ENCODE measurements at places on chromosomes 7 and 10.

- no peak for DNase-seq
These were observed 230.4 kb downstream of the TMEM178B start for GRCh38 chr7:141304291-141304690.

DNA sequence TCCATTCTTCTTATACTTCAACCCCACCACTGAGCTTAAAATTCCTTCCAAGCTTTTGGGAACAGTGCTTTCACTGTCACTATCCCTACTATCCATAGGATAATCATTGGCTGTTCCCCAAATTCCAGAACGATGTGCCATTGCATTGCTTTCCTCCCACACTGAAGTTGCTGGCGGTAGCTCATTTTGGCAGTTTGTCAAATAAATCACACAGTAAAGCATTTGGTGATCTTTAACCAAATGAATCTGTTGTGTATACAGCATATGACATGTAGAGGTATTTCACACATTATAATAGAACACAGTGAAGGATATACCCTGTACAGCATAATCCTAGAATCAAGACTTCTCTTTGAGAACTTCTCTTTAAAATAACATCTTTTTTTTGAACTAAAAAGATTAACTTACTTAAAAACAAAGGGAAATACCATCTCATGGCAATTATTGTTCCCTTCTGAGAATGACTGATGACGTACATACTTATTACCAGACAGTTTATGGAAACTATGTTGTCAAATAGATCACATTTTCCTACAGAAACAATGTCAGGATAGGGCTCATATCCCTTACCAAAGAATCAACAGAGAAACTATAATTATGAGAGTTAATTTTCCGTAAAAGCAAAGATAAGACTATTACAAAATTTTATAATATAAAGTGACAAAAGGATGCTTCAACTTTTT, 93.6 kb downstream of the CTNNA3 start:
- no peak for DNase-seq

GRCh38 chr7:55177589-55178261, 158.9 kb downstream of the EGFR start:
- no peak for DNase-seq

DNA sequence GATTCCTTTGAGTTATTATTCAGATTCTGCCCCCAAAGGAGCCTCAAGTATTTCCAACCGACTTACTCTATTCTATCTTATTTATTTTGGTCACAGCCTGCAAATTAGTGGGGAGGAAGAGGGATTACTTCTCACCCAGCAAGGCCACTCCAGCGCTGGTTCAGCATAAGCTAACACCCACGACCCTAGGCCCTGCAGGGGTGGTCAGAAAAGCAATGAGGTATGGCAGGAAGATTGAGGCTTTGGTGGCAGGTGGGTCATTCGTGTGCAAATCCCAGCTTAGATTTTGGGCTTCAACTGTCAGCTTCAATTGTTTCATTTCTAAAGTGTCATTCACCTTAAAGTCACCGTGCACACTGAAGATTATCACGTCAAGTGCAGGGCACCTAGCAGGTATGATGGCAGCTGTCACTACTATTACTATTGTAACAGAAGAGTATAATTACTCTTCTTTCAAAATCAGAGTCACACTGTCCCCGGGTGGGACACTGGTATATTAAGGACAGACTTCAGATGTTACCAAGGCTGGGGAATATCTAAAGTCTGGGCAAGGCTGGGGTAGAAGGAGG, 48.8 kb upstream of the OPTN start:
- no peak for DNase-seq
